ENCODE measurements at places on chromosomes 5 and 9.

- DNase-seq: no peak
Observed at GRCh38 chr5:95856501-95856981, 34.0 kb upstream of the GLRX start.

DNA sequence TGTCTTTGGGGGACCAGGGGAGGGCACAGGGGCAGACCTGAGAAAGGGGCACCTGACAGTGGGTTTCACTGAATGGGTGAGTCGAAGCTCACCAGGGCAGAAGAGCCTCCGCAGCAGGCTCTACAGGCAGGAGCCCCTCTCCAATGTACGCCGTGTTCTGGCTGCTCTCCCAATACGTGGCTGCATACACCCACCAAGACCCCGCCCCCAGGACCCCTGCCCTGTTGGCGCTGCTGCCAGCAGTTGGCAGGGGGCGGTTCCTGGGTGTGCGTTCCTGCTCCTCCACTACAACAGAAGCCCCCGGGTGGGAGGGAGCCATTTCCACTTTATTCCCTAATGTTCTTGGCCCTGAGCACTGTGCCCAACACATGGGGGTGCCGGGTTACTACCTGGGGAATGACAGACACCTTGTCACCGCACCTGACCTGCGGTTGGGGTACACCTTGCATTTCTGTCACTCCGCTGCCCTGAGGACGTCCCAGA lies 30.3 kb downstream of the SARDH start:
- peak; percentile 13 for DNase-seq

GRCh38 chr5:151084363-151084762 lies 3.5 kb upstream of the TNIP1 start:
- DNase-seq: no peak

- DNase-seq: no peak
Observed at GRCh38 chr9:104776797-104777196, 12.9 kb downstream of the NIPSNAP3B start.

- no peak for DNase-seq
Observed at GRCh38 chr5:44233691-44234090, 155.5 kb downstream of the FGF10 start.

GRCh38 chr9:137728444-137729311 lies 109.9 kb downstream of the EHMT1 start:
- no peak for DNase-seq

- no peak for DNase-seq
Observed at GRCh38 chr5:80809451-80809850, 150.7 kb upstream of the RASGRF2 start.

DNA sequence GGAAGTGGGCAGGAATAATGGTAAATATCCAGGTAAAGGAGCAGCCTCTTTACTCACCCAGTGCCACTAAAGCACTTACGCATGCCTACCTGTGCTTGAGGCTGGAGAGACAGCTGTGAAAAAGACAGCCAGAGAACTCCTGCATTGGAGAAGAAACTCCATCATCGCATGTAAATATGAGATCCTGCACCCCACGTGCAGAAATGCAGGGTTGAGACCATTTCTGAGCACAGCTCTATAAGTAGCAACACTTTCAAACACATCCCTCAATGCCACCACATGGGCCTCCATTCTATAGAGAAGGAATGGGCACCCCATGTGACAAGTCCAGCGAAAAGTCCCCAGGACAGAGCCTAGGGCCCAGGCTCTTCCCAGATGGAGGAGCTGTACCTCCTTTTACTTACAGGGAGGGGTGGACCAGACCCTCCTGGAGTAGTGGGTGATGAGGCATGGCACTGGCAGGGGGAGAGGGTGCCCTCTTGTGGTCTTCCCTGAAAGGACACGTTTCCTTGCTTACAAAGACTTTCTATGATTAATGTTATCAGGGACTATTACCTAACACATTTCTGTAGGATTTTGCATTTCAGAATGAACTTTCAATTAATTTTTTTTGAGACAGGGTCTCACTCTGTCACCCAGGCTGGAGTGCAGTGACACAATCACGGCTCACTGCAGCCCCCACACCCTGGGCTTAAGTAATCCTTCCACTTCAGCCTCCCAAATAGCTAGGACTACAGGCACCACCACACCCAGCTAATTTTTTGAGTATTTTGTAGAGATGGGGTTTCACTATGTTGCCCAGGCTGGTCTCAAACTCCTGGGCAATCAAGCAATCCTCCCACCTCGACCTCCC lies 55.3 kb upstream of the IL17B start:
- DNase-seq: peak; percentile 70

DNA sequence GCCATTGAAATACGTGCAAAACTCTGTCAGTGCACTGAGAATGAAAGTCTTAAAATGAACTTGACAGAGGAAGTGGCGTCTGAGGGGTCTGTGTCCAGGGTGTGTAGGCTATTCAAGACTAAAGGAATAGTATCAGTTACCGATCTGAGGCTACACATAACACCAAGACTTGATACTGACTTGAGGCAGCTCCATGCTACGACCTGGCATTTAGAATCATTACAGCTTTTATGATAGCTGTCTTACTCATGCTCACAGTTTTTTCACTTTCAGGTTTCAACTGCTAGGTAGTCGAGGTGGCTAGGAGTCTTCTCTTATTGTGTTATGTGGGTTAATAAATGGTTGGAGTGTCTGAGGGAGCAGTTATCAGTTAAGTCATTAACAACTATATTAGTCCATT lies 92.8 kb upstream of the SLCO6A1 start:
- DNase-seq: no peak

- peak; percentile 73 for DNase-seq
Observed at GRCh38 chr5:150213530-150213929, 23.7 kb downstream of the SLC6A7 start.

DNA sequence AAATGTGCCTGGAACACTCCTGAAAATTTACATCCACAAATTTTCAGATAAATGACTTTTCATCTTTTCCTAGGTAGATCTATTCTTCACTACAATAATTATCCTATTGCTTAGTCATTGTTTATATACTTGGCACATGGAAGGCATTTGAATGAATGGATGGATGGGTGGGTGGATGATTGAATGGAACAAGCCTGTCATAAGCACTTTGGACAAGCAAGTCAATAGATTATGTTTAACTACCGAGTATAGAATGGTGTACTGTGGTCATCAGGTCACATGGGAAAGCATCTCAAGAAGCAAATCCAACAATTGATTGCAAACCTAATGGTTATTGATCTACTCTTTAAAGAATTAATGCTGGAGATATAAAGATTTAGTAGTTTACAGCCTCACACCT lies 114.4 kb upstream of the DMRTA1 start:
- no peak for DNase-seq

GRCh38 chr9:2826291-2826690 lies 17.6 kb downstream of the PUM3 start:
- DNase-seq: no peak

DNA sequence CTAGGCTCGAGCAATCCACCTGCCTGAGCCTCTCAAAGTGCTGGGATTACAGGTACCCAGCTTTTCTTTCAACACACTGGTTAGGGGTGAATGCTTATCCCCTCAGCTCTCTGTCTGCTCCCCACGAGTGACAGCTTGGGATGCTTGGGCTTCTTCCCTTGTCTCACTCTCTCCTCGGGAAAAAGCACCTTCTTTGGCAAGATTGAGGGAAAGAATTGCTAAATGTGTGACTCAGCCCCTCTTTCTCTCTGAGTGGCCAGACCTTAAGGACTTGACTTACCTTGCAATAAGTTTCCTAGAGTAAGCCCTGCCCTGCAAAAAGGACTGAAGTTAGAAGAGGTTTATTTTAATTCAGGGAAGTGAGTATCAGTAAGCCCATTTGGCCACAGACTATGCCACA lies 68.1 kb upstream of the ERBIN start:
- DNase-seq: no peak

DNA sequence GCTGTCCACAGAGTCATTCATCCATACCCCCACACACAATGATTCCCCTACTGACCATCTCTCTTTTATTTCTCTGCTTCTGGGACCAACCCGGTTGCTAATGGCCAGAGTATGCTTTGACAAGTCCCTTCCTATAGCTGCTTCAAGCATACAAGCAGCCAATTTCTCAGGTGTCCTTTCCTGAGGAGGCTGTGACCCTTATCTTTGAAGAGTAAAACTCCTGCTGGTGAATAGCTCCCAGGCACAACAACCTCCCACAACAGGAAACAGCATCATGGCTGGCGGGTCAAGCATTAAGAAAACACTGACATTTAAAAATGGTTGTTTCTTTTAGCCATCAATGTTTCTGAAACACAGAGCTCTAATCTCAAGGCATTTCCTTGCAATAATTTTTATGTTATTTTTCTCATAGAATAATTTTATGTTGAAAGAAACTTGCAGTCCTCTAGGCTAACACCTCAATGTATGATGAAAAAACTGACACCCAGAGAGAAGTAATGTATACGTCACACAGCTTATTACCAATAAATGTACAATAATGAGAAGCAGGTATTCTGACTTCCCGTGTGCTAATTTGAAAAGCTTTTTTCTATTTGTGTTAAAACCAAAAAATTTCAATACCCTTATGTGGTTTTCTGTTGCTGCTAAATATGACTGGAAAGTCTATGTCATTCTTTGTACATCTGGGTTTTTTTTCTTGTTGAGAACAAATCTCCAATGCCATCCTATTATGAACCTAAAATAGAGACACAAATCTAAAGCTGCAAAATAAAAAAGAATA lies 7.5 kb upstream of the PAM start:
- DNase-seq: no peak

DNA sequence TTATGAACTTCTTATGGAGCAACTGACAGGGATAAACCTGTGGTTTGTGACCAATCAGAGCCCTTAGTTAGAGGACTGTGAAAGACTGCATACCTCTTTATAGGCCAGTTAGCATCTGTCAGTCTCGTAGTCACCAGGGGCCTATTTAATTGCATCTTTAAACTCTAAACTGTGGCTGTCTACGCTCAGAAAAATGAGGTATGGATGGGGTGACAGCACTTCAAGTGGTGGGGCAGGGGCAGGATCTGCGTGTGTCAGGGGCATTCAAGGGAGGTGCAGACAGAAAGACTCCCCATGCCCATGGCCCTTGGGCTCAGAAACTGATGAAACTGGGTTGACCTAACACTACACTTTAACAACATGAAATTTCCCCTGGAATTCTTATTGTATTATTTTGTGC lies 132.6 kb upstream of the TBCA start:
- DNase-seq: no peak

GRCh38 chr9:116479056-116479544 lies 208.0 kb upstream of the TRIM32 start:
- DNase-seq: peak; percentile 36

GRCh38 chr9:24587883-24588282 lies 42.2 kb upstream of the IZUMO3 start:
- no peak for DNase-seq

DNA sequence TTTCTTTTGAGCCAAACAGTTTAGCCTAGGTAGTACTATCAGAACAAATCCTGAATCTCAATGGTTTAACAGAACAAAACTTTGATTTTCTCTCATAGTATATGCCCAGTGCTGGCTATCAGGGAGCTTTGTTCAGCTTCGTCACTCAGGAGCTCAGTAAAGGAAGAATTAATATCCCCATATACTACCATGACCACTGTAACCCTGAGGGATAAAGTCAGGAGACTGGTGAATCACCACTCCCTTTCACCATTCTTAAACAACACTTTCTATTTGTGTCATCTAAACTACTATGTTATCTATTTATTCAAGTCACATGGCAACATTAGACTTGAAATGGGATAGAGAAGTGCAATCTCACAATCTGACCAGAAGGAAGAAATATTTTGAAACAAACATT lies 522.6 kb upstream of the COX7C start:
- DNase-seq: no peak

DNA sequence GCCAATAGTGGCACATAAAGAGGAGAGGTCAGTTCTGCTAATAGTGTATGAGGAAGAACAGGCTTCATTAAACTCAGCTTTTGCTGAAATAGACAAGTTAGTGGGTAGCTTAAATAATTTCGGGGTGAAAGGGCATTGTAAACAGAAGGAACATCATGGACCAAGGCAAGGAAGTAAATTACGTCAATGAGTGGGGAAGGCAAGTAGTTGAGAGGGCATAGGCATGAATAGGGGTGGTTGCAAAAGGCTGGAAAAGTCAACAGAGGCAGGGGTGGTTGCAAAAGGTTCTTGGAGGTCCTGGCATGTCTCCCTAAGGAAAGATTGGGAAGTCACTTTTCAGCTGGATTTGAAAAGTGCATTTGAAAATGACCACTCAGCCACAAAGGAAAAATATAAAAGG lies 383.3 kb upstream of the RPS23 start:
- DNase-seq: no peak

DNA sequence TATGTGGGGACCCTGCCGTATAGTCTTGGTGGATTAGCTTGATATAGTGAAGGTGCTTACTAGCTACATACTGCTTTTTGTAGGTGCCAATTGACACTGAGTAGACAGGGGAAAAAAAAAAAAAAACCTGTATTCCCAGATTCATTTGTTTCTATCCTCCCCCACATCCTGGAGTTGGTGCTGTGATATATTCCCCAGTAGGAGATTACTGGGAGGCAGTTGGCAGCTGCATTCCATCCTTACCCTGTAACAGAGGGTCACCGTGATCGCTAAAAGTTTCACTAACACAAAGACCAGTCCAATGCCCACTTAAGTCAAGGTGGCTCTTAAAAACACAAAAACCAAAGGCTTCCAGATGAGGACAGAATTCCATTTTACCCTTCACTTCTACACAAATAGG lies 27.4 kb upstream of the TOMM5 start:
- no peak for DNase-seq

- DNase-seq: no peak
Observed at GRCh38 chr5:173645890-173646574, 29.6 kb upstream of the BOD1 start.

Data from femur (tissue), 1 donor.